ENCODE measurements at places on chromosomes 3 and 15.

- DNase-seq = peak; percentile 74
These were observed 152.7 kb downstream of the CD47 start for GRCh38 chr3:107938143-107938542.

- peak; percentile 83 for DNase-seq
These were observed 30.8 kb downstream of the LAMP3 start for GRCh38 chr3:183131735-183132134.

- DNase-seq = peak; percentile 66
These were observed 1233.1 kb downstream of the OTOL1 start for GRCh38 chr3:162729686-162730085.

DNA sequence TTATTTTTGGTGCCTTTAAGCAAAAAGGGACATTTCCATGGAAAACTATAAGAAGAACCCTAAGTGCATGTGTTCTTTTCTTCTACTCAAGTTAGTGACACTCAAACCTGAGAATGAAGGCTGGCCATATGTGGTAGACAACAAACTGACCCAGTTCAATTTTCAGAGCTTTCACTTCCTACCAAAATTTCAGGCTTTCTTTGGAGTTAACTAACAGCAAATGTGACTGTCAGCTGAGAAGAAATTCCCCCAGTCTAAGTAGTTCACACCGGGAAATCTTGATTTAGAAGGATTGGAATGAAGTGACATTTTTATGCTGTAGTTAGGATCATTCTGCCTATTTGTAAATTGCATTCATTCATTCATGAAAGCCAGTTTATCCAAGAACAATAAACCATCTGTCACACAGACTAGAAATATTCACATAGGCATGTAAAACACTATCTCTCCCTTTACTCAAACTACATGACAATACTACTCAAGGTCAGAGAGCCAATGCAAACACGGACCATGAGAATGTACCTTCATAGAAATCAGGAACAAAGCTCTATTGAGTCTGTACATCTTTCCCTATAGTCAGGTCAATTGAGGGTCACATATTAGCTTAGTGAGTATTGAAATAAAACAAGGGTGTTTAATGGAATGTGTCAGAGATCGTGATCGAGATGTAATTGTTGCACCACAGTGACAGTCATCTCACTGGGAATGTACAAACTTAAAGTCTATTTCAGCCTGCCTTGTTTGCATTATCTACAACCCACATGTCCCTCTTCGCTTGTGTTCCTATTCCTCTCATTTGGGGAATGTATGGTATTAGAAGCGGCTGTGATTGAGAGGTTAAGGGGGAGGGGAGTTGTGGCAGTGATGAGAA is 113.8 kb upstream of the TGFBR2 start:
- DNase-seq = peak; percentile 77

GRCh38 chr15:33159726-33160453 is 34.6 kb downstream of the FMN1 start:
- DNase-seq = no peak

DNA sequence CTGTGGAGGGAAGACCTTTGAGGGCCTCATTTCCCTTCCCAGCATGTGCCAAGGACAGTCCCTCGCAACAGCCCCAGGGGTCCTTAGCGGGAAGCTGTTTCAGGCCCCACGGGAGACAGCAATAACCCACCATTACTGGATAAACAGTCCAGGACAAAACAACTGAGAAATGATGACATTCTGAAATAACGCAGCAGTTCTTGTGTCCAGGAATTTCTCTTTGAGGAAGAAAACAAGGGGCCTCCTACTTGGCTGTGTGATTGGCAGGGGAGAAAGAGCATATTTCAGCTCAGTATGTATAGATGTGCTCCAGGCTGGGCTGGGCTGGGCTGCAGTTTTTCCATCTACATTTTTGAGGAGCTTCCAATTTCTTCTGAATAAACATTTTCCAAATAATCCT is 82.2 kb upstream of the THBS1 start:
- no peak for DNase-seq

DNA sequence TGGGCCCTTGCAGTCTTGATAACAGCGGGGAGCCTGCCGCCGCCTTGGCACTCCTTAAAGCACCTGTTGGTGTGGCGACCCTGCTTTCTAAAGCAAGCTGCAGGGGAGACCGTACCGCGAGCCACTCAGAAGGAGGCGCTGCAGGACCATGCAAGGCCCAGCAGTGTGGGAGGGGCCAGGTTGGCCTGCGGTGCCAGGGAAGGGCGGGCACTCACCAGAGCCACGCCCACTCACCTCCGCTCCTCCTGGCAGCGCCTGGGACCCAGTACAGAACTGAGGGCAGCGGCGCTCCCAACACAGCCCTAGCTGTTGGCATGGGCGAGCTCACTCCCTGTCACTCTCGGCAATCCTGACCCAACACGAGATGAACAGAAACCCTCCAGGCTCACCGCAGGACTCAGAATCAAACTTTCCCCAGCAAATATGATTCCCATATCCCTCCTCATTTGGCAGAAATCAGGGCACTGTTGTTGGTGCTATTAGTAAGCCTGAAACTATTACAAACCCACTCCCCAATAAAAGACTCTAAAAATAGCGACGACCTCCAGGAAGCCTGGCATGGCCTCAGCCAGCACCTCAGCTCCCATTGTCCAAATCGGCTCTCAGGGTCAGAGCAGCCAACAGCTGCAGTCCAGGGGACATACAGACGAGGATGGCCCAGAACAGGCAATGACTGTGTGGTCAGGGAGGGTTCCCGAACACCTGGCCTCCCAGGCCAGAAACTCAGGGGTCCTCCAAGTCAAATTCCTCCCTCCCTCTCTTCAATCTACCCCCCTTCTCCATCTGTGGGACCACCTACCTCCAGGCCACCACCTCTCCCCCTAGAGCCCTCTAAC is 77.2 kb downstream of the TBC1D2B start:
- DNase-seq = peak; percentile 45

DNA sequence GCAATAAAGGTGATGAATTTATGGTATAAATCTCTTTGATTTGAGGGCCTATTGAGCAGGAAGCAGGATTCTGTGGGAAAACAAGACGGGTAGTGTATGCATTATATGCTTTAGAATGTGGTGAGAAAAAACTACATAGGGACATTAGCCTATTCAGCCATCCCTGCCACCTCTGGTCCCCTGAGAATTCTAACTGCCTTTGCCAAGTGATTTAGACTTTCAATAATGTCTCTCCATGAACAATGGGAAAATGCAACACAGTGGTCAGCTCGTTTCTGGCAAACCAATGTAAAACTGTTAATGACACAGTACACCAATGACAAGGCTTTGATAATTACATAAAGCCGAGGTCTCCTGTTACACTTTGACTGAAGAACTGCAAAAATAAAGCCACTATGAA is 314.7 kb upstream of the CNTN4 start:
- DNase-seq = no peak

- DNase-seq = no peak
These were observed 386.5 kb downstream of the LRTM1 start for GRCh38 chr3:54541369-54541768.

DNA sequence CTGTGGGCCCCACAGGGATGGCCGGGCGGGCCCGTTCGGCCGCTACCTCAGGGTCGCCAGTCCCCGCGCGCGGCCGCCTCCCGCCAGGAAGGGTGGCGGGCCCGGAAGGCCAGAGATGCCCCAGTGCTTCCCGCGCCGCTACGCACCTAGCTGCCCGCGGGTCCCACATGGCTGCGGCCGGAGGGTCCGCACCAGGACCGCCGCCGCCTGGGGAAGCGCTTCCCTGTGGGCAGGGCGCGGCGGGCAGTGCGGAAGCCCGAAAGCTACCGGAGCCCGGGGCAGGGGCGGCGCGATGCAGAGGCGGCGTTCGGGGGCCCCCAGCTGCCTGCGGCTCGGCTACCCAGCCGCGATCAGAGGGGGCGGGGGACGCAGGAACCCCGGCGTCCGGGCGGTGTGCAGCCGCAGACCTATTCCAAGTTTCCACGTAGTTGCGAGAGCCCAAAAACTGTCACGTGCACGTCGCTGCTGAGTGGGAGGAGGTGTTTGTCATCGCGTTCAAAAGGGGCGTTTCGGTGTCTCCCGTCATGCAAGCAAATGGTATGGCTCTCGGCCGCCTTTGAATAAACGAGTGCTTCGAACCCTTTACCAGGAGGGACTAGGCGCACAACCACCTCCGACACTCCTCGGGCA is at the start of gene TRANK1:
TSS of gene TRANK1 (minus strand) at position 414 of the 630 bp plus-strand sequence. CDS start at position 169, 245 bp downstream.
- peak; percentile 61 for DNase-seq

- DNase-seq = no peak
These were observed 22.7 kb upstream of the ATP2B2 start for GRCh38 chr3:10528046-10528445.

GRCh38 chr3:76664816-76665215 is 375.1 kb upstream of the ROBO2 start:
- no peak for DNase-seq

- DNase-seq = peak; percentile 54
These were observed 60.9 kb upstream of the PYGO1 start for GRCh38 chr15:55649058-55649423.

DNA sequence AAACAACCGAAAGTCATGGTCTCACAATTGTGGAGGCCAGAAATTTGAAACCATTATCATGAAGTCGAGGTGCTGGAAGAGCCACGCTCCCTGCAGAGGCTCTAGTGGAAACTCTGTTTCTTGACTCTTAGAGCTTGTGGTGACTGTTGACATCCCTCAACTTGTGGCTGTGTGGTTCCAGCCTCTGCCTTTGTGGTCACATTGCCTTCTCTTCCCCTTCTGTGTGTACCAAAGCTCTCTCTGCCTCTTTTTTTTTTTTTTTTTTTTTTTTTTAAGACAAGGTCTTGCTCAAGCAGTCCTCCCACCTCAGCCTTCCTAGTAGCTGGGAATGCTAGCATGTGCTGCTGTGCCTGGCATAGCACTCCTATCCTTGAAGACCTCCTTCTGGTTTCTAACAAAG is 48.7 kb upstream of the CRTC3 start:
- no peak for DNase-seq
